OCI-LY7 (cell line): ENCODE measurements at places on chromosomes 2 and 18.

DNA sequence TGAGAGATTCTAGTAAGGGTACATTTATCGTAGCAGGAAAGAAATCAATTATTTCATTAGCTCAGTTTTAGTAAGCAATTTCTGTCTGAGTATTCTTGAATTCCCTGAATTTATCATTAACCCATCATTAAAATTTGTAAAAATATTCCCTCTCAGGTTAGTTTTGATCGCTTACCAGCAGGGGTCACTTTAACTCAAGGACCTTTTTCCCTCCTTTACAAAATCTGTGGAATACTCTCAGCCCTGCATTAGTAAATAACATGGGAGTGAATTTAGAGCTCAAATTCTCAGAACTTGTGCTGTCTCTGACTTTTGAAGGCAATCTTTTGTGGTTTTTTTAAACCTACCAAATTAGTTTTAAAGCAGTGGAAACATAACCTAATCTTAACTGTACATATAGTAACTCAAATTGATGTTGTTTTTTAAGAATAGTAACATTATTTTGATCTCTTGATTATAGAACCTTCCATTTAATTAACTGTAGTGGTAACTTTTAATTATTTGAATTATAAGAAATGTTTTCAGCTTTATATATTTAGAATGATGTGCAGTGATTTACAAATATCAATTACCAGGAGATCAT is 97.2 kb downstream of the AGPS start:
- DNase-seq: peak; percentile 31

GRCh38 chr2:231545105-231545902 is 15.1 kb upstream of the NMUR1 start:
- DNase-seq: peak; percentile 85

GRCh38 chr2:109529532-109530449 is 84.0 kb downstream of the SEPTIN10 start:
- DNase-seq: no peak

DNA sequence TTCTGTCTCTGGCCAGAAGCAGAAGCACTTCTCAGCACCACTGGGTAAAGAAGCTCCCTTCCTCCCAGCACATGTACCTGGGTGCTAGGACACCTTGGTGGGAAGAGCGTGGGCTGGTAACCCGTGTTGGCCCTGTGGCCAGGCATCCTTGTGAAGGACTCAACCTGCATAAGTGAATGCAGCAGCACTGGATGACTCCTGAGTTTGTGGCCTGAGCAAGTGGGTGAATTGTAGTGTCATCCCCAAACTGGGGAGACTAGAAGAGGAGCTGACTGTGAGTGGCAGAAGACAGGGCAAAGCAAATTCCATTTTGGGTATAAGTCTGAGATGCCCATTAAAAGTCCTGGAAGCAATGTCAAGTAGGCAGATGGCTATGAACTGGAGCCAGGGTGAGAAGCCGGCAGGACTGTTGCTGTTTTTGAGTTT is 63.4 kb downstream of the STAT1 start:
- no peak for DNase-seq
